ENCODE measurements at places on chromosomes 3 and 15. TPM values are rescaled to one million over a fixed set of nuclear protein-coding genes. Genes with fewer than 3 reads are reported as not detected.

- no peak overlapping the region for H3K27ac ChIP-seq
- H3K4me1 ChIP-seq, result no peaks in the 10 kb centered on the region
Observed at GRCh38 chr15:62502451-62502850, 337.4 kb upstream of the C2CD4B start.

- no peak for DNase-seq
- no peaks in the 10 kb centered on the region for H3K36me3 ChIP-seq
- no peaks in the 10 kb centered on the region for H3K4me1 ChIP-seq
- no peaks in the 10 kb centered on the region for H3K27me3 ChIP-seq
- no peak overlapping the region for H3K4me3 ChIP-seq
- no peak overlapping the region for H3K27ac ChIP-seq
Observed at GRCh38 chr3:13119471-13120220, 46.4 kb upstream of the IQSEC1 start.

The ACTRT3 gene
- not detected for total RNA-seq

DNA sequence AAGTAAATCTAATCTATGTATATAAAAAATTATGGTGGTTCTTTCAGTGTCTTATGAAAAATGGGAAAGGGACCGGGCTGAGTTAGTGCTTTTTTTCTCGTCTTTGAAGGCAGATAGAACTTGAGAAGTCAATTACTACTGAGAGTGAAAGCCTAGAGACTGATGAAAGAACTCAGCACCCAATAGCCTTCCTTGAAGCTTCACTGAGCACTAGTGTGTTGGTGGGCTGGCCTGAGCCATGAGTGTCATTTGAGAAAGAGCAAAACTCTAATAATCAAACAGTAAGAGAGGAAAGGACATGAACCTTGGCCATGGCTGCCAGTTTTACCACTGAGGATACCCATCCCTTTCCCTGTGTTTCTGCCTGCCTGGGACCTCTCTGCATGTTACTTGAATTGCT is 428.3 kb upstream of the RASGRP1 start:
- no peaks in the 10 kb centered on the region for H3K4me1 ChIP-seq
- H3K27me3 ChIP-seq, result no peaks in the 10 kb centered on the region
- DNase-seq, result no peak

DNA sequence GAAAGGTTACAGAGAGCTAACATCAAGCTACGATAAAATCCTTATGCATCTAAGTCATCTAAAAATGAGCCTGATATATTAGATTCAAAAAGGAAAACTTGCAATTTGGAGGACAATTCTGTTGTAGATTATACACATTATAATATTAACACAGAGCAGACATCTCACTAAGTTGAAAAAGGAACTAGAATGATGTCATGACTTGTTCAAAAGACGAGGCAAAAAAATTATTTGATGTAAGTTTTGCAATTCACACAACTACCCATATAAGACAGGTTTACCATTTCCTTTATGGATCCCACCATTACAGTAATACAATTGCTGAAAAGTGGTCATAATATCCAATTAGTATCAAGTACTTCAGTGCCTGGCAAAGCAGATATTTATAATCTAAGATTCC is 15.9 kb downstream of the SATB1 start:
- no peaks in the 10 kb centered on the region for H3K27me3 ChIP-seq
- no peak for DNase-seq
- H3K4me3 ChIP-seq, result no peak overlapping the region
- H3K27ac ChIP-seq, result peak overlapping the region; percentile 15

- H3K27ac ChIP-seq, result no peak overlapping the region
- peak overlapping the region; percentile 94 for H3K4me3 ChIP-seq
- H3K4me1 ChIP-seq, result peaks cover 14% of the 10 kb centered on the region
- H3K27me3 ChIP-seq, result no peaks in the 10 kb centered on the region
- DNase-seq, result no peak
- peaks cover 21% of the 10 kb centered on the region for H3K36me3 ChIP-seq
Observed at GRCh38 chr15:52680041-52680391, 828 bp upstream of the ATOSA start.

The OXTR gene
- 0.17 TPM for total RNA-seq

The MAPK6 gene
- 48.5 TPM for total RNA-seq

Measured in CD4-positive, alpha-beta T cell (primary cell).